ENCODE measurements at places on chromosomes 1 and 21.

GRCh38 chr21:45096217-45096616 lies 21.8 kb downstream of the ADARB1 start:
- no peak for DNase-seq

DNA sequence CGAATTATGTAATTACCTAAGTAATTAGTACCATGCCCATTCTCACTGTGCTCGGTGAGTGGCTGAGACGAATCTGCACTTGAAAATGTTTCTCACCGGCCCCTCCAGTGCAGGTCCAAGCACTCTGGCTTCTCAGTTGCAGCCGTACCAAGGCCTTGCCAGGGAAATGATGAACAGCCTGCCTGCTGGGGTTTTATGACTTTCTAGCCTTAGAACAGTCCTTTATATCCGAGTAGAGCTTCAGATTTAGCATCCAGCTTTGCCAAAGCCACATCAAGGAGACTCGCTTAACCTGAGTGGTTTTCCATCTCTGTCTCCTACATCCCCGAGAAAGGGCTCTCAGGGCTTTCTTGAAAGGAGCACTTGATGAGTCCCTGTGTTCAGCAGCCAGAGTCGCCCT lies 83.4 kb downstream of the GREM2 start:
- no peak for DNase-seq

GRCh38 chr1:152871731-152872126 lies 6.4 kb upstream of the SMCP start:
- DNase-seq: no peak

- no peak for DNase-seq
These were observed 74.1 kb upstream of the CASZ1 start for GRCh38 chr1:10870493-10871096.

- no peak for DNase-seq
These were observed 31.7 kb downstream of the DMAP1 start for GRCh38 chr1:44244986-44245385.

DNA sequence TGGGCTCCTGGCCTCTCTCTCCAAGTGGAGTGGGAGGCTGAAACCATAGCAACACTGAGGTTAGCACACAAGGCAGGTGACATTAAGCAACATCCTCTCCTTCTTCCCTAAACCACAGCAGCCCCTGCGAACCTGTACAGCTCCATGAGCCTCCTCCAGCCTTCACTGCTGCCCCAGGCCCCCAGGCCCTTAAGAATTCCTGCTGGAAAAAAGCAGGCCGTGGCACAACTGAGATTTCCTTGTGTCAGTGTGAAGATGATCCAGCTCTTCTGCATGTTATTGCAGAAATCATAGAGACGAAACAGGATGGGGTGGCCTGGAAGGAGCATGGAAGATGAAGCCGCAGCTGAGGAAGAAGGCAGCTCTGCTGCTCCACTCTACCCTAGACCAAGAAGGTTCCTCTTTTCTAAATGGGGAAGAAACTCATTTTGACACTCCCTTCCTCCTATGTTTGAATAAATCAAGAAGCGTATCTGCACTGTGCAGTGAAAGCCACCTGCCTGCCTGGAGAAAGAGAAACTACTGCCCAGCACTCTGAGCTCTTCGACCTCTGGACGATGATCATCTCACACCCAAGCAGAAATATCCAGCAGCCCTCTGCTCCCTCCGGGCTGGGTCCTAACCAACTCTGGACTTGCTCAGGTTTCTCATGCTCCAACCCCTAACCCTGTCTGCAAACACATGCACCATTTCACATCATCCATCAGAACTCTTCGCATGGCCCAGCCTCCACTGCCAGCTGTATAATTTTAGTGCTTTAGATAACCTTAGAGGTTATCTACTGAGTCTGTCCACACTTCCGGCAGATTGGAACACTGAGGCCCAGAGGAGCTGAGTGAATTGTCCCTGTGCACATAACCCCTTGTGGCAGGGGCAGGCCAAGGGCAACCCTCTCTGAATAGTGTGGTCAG lies 20.7 kb downstream of the SH3BP5L start:
- DNase-seq: no peak

GRCh38 chr21:34989337-34990151 lies 59.6 kb downstream of the RUNX1 start:
- no peak for DNase-seq

- DNase-seq: no peak
These were observed 93.1 kb downstream of the MRPS6 start for GRCh38 chr21:34166468-34166867.

GRCh38 chr1:218692808-218693207 lies 347.7 kb downstream of the TGFB2 start:
- DNase-seq: no peak

DNA sequence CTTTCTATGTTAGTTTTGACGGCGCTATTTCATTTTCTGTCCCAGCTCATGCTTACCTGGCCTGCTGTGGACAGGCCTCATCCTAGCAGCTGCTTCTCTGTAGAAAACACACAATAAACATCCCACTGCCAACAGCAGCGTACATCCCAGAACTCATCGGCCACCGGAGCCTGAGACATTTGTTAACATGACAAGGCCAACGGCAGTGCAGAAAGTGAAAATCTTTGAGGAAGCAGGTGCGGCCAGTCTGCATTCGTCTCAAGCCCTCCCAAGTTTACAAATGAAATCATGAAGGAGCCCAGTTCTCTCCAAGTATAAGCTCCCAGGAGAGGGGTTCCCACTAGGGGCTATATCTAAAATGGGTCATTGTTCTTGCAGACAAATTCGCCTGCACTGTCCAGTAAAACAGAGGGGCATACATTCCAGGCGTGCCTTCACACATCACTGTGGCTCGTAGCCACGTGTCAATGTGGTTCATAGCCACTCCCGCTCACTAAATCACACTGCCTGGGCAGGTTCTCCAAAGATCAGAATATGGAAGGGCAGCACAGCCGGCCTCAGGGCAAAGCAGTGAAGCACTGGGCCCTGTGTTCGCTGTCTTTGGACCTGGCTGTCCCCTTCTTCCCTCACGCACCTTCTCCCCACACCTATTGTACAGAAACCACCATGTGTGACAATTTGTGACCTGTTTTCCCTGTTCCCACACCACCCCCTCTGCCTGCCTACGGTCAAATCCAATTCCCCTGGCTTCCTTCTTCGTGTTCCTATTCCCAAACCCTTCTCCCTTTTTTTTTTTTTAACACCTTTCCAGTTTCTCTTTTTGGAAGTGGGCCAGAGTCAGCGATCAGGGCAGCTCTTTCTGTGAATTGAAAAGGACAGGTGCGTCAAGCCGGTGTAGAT lies 27.0 kb upstream of the ABCG1 start:
- no peak for DNase-seq

DNA sequence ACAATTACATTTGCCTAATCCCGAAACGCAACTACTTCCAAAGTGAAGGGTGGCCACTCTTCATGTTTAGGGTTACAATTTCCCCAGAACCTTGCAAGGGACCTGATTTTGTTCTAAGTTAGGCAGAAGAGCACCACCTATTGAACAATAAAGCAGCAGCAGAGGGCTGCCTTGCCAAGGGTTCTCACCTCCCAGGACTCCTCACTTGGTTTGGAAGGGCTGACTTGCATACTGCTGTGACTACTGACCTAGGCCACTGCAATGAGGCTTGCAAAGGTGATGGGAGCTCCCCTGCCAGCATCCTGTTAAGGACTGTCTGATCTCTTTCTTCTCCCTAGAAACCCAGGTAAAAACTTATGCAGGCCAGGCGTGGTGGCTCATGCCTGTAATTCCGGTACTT lies 14.2 kb downstream of the MTOR start:
- no peak for DNase-seq

GRCh38 chr1:63821091-63822005 lies 47.5 kb downstream of the ROR1 start:
- DNase-seq: no peak

DNA sequence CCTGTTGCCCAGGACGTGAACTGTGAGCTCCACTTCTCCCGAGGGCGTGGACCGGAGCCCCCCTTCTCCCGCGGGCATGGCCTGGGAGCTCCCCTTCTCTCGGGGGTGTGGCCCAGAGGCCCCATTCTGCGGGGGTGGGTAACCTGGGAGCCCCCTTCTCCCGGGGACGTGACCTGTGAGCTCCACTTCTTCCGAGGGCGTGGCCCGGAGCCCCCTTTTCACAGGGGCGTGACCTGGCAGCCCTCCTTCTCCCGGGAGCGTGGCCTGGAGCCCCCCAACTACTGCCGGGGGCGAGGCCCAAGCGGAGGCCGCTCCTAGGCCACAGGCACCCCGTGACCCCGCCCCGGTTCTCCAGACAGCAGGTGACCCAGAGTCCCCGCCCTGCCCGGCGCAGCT lies 320 bp downstream of the C1orf174 start:
- DNase-seq: no peak

DNA sequence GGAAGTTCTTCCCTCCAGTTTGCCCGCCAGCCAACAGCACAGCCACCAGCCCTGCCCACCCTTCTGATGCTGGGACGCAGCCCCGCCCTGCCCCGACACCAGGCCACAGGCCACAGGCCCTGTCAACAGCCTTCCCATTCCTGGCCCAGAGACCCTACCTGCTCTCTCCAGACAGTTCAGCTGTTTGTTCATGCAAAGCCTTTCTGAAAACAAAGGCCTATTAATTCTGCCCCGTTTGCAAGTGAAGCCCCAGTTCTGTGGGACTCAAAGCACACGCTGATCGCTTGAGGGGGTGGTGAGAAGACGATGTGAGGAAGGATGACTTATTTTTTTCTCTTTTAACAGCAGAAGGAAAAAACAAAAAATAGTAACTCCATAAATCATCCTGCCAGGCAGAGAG lies 55.4 kb upstream of the KIF26B start:
- DNase-seq: no peak

Data from CD4-positive, alpha-beta T cell treated with Interleukin-1 beta for 1 hour (primary cell).